ENCODE measurements at places on chromosomes 16 and 17.

- no peak for DNase-seq
Observed at GRCh38 chr16:8718851-8719680, 44.6 kb downstream of the ABAT start.

GRCh38 chr17:71402661-71403141 is 718.1 kb upstream of the SOX9 start:
- DNase-seq: no peak

DNA sequence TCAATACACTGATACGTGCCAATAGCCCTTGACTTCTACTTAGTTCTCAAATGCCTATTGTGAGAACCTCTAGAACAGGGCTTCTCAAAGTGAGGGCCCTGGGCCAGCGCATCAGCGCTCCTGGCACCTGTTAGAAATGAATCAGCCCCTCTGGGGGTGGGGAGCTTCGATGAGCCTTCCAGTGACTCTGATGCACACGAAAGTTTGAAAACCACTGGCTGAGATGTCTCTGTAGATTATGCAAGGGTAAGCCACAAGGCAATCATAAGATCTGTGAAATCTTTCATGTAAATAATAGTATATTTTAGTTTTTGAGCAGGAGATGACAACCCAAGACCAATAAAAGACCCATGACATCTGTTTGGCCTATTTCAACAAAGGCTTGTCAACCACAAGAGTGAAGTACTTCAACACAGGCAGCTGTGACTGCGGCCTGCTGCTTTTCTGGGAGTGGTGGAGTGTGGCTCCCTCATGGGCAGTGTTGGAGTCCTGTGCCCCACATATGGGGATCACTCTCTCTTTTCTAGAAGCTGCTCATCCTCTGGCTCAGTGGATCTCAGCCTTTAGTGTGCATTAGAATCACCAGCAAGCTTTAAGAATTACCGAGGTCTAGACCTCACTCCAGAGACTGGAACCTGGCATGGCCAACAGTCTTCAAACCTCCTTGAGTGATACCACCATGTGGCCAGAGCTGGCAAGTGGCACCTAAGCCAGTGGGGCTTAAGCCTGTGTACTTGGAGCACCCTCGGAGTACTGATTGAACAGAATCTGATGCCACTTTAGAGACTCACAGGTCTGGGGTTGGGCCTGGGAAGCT is 5.8 kb downstream of the MTHFSD start:
- DNase-seq: no peak

GRCh38 chr17:40104594-40105486 is 4.5 kb upstream of the NR1D1 start:
- no peak for DNase-seq

GRCh38 chr17:73971127-73971526 is 232.4 kb upstream of the RPL38 start:
- DNase-seq: no peak

GRCh38 chr16:2775765-2776499 is 1.1 kb downstream of the ELOB start:
- DNase-seq: no peak

DNA sequence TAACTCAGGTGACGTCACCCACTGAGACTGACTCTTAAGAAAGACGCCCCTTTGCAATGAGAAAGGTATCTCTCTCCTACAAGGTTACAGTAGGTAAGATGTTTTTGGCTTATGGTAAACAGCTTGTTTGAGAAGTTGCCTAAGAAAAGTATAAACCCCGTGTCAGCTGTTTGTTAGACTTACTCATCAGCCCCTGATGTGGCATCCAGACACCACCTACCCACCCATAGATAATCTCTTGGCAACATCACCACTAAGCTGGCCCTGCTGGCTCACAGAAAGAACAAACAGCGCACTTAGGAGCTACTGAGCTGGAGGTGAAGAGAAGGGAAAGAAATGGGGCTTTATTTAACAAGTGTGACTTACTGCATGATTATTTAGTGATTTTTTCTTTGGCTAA is 121.0 kb downstream of the PARN start:
- no peak for DNase-seq

- DNase-seq: no peak
Observed at GRCh38 chr16:20344611-20345010, 7.9 kb downstream of the UMOD start.

DNA sequence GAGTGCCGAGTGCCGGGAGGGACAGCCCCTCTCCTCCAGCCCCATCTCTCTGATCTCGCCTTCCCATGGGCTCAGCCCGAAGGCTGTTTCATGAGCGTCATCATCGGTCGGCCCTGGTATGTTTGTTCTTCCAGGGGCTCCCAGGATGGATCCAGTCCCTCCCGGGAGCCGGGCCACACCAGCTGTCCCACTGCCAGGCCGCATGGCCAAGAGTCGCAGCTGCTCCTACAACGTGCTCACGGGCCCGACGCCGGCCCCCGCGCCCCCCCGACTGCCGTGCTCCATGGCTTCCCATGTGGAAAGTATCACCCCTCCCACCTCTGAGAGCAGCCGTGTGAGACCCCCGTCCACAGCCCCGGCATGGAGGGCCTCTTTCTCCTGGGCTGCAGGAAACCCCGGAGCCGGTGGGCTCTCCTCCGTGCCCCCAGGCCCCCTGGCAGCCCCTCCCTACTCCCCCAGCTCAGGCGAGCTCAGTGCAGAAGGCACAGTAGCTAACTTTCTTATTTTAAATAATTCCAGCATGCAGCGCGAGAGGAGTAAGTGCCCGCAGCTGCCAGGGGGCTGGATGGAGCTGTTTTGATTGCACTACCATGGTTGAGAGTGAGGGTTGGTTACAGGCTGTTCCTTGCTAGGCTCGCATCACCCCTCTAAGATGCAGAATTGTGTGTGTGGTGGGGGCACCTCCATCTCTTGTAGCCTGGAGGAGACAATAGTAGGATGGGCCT is 26.6 kb upstream of the GSE1 start:
- no peak for DNase-seq

DNA sequence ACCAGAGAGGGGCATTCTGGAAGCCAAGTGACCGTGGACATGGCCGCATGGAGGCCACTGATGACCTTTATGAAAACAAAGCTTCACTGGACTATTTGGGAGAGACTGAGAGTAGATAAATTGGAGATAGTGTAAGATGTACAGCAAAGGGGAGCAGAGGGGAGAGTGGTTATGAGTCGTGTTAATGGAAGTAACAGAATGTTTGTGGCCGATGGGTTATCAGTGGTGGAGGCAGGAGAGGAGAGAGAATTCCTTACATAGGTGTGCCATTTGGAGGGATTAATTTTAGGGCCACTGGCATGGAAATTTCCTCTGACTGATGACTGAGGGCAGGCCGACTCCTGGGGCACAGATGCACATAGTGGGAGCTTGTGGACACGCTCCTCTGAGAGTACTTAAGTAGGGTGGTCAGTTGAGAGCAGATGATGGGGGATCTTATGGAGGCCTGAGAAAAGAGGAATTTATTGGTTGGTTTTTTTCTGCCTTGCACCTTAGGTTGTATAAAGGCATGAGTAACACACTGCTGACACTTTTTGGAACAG is 19.2 kb downstream of the PRPSAP2 start:
- DNase-seq: no peak

- DNase-seq: no peak
Observed at GRCh38 chr16:67694611-67695010, 24.5 kb downstream of the GFOD2 start.

DNA sequence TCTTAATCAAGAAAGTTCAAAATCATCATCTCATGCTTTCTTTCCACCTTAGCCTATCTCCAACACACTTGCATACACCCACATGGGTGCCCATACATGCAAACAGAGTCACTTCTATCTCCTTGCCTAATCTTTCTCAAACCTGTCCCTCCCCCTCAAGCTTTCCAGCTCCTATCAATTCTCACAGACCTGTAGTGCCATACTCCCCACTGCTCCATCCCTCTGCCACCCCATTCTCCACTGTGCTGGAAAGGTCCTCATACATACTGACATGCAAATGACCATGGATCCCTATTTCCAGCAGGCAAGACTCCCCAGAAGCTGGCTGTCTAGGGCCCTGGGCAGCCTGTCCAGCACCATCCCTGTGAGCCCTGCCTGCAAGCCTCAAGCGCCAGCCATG is 320.4 kb upstream of the CCL2 start:
- no peak for DNase-seq

DNA sequence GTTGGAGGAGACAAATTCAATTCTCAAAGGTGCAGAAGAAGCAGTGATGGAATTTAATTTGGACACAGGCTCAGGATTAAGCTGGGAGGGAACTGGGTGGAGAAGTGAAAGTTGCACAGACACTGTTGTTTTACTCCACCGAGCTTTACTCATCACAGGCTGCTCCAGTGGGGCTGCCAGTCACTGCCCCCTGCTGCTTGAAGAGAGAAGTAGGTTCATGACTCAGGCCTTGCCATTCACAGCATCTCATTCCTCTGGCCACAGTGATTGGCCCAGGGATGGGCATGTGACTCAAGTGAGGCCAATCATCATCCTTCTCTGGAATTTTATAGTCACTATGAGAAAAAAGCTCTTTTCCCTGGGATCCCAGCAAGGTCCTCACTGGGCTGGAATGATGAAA is 11.8 kb downstream of the GNAO1 start:
- no peak for DNase-seq

DNA sequence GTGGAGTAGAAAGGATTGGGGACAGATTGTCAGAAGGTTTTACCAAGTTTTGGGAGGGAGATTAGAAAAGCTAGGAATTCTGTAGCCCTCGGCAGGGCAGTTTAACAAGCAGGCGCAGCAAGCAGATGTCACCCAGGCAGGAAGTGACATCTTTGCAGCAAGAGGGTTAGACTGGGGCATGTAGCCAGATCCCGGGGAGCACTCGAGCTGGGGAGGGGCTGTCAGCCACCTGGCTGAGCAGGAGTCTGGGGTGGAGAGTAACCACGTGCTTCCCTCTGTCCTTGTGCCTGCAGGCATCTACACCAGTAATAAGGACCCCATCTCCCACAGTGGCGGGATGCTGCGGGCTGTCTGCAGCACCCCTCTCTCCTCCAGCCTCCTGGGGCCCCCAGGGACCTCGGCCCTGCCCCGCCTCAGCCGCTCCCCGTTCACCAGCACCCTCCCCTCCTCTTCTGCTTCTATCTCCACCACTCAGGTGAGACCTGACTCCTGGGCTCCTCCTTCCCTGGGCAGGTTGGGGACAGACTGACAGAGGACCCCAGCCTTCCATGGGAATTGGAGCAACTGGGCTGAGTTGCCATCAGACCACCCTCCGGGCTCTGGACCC is 12.2 kb downstream of the MLLT6 start:
- DNase-seq: no peak

Data from glomerular endothelial cell (primary cell).